T-helper 22 cell (primary cell): ENCODE measurements at places on chromosomes 11 and 22.

DNA sequence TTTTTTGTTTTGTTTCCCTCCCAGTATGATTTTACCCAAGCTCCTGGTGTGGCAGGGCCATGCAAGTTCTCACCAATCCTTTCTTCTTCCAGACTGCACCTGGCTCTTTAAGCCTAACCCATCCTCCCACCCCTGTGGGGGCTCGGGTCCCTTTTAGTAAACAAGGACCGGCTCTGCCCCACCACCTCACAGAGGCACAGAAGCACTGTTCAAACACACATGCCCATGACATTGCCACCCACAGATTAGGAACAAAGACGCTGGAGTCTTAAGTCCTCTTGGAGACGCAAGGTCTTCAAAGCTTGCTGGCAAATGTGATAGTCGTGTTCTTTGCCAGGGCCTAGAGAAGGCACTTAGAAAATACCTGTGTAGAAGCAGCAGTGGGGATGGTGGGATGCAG is 18.9 kb downstream of the UQCR10 start:
- DNase-seq, result no peak

DNA sequence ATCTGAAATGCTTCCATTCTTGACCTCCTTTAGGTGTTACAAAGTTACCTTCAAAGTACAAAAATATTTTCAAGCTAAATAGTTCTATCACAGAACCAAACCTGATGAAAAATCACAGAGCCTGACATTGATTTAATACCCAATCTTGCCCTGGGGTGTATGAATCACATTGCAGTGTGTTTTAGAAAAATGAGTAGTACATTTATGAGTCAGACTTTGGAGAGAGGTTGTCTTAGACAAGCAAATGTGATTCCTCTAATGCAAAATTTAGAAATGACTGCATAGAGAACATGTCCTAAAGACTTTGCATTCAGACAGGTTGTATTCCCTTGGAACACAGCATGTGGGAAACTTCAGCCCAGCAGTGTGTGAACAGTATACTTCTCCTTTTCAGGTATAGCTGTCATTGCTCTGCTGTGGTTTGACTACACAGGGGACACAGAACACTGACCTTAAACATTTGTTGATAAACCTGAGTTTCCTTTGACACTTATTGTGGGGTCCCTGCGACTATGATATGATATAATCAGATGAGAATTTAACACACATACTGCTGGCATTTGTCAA is 972.1 kb downstream of the JRKL start:
- DNase-seq, result no peak

DNA sequence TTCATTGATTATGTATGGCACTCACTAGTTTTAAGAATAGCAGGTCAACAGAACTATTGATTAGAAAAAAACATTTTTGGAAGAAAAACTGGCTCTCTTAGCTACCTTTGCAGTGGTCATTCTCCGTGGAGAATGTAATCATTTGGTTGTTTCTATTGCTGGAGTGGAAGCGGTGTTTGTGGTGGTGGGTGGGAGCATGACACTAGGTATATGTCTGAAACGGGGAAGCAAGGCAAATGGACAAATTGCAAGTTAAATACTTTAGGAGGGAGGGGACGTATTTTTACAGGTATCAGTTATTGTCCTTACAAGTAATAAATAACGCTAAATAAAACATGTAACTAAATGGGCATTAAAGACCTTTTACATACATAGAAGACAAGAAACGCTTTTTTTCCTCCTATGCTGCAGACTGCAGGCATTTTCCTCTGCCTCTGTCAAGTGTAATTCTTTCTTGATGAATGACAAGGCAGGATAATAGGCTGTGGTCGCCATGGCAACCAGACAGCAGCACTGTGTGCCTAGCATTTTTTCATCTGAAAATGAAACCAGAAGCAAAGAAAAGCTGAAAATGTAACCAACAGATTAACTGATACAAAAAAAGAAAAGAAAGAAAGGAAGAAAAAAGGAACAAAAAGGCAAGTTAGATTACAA is 46.2 kb downstream of the BLID start:
- DNase-seq, result no peak

- no peak for DNase-seq
Observed at GRCh38 chr11:104338186-104338585, 174.2 kb upstream of the PDGFD start.

DNA sequence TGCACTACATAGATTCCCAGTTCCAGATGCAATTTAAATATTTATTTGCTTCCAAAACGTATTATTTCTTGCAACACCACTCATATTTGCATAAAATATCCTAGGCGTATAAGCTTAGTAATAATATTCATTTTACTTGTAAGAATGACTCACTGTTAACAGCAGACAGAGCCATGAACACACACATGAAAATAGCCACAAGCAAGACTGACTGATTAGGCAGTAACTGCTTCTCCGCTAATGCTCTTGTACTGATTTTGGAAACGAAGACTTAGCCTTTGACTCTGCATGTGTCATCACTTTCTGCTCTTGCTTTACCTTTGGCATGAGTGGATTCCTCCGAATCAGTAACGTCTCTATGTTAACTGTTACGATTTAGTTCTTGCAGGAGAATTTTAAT is 6.0 kb downstream of the OR10Q1 start:
- no peak for DNase-seq

GRCh38 chr11:130087294-130087926 is 17.7 kb downstream of the APLP2 start:
- DNase-seq, result no peak

DNA sequence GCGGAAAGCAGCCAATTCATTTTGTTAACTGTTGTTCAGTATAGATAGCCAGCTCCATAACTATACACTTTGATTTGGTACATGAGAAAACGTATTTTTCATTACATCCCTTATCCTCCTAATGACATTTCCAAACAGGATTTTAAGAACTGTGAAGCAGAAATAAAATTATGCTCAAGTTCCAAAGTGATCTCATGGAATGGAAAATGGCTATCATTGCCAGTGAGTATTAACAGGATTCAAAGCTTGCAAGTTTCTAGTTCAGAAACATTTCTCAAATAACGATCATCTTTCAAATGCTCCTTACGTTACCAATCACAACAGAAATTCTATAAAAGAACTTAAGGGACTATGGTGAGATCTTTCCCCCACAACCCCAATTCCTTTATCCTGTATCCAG is 53.7 kb downstream of the CADM1 start:
- no peak for DNase-seq

- DNase-seq, result no peak
Observed at GRCh38 chr11:64390558-64390957, 31.6 kb downstream of the RPS6KA4 start.

DNA sequence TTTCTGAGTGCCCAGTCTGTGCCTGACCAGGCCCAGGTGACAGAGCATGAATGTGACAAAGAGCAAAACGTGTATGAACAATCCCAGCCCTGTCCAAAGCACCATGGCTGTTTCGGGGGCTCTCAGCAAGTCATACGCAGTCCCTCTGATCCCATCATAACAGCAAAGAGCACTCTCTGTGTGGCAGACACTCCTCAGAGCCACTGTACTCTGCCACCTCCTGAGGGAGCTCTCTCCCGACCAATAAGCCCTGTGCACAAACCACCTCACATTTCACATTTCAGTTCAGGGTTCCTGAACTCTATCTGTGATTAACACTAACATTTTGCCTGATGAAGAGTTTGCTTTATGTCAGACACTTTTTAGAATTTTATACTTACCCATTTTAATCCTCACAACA is 6.6 kb downstream of the DGCR2 start:
- DNase-seq, result no peak

GRCh38 chr11:28760676-28761390 is 652.6 kb downstream of the METTL15 start:
- no peak for DNase-seq

DNA sequence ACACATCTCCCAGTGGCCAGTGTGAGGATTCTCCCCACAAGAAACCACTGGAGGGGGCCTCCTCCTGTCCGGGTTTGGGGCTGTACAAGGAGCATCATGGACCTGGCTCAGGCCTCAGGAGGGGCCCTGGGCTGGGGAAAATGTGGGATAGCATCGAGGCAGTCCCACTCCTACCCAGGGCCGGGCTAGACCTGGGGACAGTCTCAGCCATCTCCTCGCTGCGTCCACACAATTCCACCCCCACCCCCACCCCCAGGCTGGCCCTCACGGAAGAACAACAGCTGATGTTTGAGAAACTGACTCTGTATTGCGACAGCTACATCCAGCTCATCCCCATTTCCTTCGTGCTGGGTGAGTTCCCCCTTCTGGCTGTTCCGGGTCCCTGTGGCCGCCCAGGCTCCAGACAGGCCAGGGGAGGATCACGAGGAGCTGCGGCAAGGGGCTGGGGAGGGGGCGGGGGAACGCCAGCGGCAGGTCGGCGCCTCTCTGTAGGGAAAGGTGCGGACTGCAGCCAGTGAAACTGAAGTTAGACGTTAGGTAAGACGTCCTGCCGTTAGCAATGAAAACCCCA is 4.8 kb downstream of the BEST1 start:
- no peak for DNase-seq

DNA sequence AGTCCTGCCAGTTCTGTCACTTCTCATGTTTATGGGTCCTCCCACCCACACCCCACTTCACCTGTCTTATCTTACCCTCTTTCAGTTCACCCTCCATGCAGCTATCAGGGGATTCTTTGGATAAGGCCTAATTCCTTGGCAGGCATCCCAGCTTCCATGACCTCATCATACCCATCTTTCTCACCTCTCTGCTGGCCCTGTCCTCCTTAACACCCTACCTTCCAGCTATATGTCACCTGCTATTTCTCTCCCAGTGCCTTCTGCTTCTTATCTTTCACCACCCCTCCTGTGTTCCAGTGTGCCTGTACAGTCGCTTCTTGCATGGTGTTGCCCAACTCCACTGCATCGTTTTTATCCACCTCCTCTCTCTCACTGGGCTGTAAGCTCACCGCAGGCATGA is 28.3 kb downstream of the SNU13 start:
- no peak for DNase-seq

DNA sequence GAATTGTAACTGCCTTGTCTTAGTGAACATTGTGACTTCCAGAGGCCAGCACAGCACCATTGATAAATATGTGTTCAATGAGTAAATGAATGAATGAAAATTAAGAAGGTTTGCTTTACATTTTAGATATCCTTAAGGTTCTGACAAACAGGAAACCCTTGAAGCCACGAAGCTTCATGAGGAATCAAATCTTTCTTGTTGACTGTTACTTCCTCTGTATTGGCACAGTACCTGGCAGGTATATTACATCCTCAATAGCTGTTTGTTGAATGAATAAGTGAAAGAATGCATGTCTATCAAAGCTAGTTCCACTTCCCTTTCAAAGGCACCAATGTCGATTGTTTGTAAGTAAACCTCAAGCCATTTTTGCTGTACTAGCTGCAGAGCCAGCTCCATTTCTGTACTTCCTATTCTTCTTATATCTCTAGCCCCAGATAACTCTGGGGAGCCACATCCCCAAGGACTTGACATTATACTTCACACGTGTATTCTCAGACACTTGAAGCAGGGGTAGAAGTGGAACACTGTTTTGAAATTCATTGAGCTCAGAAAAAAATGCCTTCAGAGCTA is 140.3 kb upstream of the RAG2 start:
- no peak for DNase-seq

DNA sequence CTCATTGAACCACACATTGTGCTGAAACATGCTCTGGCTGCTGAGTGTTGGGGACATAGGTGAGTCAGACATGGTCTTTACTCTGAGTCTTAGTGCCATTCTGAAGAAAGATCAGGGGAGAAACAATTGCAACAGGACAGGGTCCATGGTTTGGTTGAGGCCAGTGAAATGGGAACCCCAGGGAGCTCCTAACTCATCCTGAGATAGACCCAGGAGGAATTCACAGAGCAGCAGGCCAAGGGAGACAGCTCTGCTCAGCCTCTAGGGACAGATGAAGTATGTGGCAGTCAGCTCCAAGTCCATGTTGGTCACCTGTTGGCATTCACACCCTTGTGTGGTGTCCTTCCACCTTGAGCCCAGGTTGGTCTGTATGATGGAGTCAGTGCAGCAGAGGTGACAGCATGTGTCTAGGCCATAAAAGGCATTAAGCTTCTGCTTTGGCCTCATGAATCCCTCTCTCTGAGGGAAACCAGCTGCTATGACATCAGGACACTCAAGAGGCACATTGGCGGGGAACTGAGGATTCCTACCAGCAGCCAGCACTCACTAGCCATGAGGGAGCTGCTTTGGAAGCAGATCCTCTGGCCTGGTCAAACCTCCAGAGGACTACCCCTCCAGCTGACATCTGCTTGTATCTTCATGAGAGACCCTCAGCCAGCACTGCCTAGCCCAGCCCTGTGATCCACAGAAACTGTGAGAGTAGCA is 50.3 kb upstream of the MYEOV start:
- no peak for DNase-seq

DNA sequence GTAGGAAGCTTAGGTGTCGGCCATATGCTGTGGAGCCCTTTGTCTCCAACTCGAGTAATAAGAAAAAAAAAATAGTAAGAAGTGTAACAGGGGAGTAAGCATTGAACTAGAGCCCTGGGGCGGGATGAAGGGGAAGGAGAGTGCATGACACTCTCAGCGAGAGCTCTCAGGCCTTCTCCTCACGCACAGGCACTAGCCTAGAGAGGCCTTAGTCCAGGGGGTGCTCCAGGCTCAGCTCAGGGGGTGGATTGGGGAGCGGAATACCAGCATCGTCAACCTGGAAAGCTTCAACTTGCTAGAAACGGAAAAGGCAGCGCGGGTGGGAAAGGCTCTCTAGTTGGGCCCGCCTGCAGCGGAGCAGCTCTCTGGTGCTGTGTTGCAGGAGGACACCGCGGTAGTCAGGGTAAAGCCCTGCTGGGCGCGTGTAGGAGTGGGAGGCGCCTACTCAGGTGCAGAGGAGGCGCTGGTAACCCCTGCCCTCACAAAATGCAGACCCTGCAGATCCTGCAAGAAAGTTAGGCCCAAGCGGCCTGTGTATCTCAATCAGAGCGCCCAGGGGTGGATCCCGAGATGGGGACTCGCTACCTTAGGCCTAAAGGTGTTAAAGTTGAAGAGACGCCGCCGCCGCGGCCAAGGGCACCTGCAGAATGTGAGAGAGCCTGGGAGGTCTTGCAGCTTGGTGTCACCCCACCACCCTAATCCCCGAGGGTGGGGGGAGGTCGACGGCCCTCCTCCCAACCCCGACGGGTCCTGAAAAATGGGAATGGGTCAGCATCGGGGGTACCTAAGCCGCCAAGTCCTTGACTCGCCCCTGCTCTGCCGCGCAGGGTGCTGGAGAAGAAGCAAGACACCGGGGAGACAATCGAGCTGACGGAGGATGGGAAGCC is 2.8 kb downstream of the SLC17A6 start:
- DNase-seq, result no peak

DNA sequence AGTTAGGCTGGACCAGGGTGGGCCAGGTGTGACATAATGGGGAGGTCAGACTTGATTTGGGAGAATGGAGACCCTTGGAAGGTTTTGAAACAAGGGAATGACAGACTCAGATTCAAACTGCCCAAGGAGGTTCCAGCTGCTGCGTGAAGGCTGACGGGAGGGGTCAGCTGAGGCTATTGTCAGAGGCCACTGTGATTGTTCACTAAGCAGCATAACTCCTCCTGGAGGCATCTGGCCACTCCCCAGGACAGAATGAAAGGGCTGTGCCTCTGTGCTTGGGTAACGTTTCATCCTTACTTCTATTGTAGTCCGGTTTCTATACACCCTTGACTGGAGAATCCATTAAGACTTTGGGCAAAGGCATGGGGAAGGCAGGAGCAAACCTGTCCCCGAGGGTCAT is 126.6 kb downstream of the DSCAML1 start:
- DNase-seq, result no peak
